ENCODE measurements at places on chromosomes 4 and X.

DNA sequence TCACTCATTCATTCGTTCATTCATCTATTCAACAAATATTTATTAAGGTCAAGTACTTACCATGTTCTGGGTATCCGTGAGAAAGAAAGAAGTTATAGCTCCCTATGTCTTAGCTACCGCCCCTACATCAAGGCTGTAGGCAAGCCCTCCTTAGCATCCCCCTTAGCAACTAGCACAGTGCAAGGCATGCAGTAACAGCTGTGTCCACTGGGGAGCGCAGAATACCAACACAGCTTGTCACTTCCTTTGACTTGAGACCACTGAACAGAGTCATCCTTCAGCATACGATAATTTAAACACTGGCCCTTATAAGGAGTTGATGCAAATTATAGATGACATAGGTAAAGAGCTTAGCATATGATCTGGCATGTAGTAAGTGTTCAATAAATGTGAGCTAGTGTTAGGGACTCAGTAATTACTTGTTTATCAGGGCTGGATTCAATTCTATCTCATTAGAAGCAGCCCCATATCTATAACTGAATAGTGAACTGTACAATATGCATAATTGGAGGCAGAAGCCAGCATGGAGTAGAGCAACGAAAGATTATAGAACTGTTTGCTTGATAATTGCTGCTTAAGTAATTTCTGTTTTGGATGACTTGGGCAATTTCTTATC lies 8.7 kb downstream of the KIAA1210 start:
- peak; percentile 4 for DNase-seq

- DNase-seq, result no peak
Measured at GRCh38 chrX:18701621-18702361, 5.7 kb upstream of the PPEF1 start.

- peak; percentile 51 for DNase-seq
Measured at GRCh38 chr4:184792950-184793555, 32.7 kb downstream of the ACSL1 start.

DNA sequence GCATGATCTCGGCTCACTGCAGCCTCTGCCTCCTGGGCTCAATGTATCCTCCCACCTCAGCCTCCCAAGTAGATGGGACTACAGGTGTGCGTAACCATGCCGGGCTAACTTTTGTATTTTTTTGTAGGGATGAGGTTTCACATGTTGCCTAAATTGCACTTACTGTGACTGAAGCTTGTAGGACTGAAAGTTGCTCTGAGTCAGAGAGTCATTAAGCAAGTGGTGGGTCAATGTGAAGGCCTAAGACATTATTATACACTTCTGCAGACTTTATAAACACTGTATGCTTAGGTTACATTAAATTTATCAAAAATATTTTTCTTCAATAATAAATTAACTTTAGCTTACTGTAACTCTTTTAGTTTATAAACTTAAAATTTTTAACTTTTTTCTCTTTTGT lies 170.2 kb downstream of the FAT4 start:
- no peak for DNase-seq

DNA sequence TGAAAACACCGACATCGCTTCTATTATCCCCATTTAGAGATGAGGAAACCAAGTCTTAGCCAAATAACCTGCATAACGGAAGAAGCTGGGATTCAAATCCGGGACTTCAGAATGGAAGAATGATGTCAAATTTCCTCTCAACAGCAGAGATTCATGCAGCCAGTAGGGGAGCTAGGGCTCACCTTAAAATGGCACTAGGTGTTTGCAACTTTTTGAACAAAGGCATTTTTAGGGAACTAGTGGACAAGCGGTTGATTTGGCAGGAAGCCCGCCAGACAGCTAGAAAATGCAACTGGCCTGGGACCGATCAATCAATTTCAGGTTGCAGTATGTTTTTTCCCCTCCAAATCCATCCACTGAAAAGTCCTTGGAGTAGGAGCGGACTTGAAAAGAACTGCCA lies 224.2 kb downstream of the PTTG2 start:
- no peak for DNase-seq

GRCh38 chr4:24913119-24913485 lies 260 bp upstream of the CCDC149 start:
- DNase-seq, result no peak

- DNase-seq, result no peak
Measured at GRCh38 chr4:3442959-3443749, 1.4 kb downstream of the HGFAC start.

GRCh38 chrX:119726900-119727555 lies 31.4 kb upstream of the SOWAHD start:
- no peak for DNase-seq

DNA sequence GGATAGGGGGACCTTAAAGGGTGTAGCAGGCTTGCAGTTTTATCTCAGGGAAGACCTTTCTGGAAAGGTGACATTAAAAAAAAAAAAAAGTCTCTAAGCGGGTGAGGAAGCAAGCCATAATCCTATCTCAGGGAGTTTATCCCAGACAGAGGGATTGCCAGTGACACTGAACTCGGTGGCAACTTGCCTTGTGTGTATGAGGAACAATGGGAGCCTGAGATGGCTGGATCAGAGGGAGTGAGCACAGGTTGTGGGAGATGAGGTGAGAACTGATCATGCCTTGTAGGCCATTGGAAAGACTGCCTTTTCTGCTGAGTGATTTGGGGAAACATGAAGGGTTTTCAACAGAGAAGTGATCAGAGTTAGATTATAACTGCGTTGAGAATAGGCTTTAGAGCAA lies 31.1 kb downstream of the DTHD1 start:
- DNase-seq, result no peak

GRCh38 chrX:106608016-106608415 lies 3.8 kb upstream of the RADX start:
- DNase-seq, result no peak

- DNase-seq, result no peak
Measured at GRCh38 chr4:177505171-177505615, 63.0 kb upstream of the AGA start.

GRCh38 chrX:40573763-40574162 lies 7.0 kb upstream of the ATP6AP2 start:
- DNase-seq, result no peak

DNA sequence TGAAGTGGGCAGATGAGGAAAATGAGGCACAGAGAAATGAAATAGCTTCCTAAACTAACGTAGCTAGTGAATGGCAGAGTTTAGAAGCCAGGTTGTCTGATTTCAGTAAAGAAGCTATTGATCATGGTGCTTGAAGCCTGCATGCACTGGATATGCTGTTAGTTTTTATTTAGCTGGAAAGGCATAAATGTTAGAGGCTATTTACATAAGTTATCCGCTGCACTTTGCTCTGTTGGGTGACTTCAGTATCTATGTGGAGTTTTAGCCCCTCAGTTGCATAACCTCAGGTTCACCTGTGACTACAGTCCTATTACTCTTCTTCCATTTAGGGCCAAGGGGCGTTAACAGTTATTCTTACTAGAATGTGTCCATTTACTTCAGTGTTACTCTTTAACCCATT lies 522.4 kb upstream of the RPS6KA3 start:
- no peak for DNase-seq

- no peak for DNase-seq
Measured at GRCh38 chrX:38318606-38319005, 8.7 kb downstream of the RPGR start.

GRCh38 chrX:136961594-136962135 lies 72.1 kb downstream of the GPR101 start:
- no peak for DNase-seq

- no peak for DNase-seq
Measured at GRCh38 chrX:74295101-74295500, 8.9 kb upstream of the ZCCHC13 start.

GRCh38 chr4:86034616-86035015 lies 325.2 kb downstream of the MAPK10 start:
- DNase-seq, result no peak

DNA sequence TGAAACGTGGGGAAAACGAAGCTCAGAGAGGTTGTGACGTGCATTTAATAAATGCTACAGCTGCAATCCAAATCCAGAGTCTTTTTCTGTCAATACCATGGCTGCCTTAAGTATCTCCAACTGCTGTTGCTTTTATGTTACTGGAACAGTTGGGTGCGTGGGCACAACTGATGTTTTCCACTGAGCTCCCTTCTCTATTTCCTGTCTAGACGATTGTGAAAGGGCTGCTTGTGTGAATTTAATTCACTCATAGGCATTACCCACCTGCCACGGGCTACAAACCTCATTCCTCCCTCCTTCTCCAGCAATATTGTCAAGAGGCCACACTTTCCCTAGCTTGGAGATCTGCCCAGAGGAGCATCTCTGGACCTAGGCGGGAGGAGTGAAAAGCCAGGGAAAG lies 526.0 kb downstream of the MID1IP1 start:
- DNase-seq, result no peak

GRCh38 chr4:147076179-147076578 lies 130.5 kb upstream of the TTC29 start:
- DNase-seq, result no peak

GRCh38 chr4:88091378-88091777 lies 67.1 kb downstream of the ABCG2 start:
- no peak for DNase-seq

DNA sequence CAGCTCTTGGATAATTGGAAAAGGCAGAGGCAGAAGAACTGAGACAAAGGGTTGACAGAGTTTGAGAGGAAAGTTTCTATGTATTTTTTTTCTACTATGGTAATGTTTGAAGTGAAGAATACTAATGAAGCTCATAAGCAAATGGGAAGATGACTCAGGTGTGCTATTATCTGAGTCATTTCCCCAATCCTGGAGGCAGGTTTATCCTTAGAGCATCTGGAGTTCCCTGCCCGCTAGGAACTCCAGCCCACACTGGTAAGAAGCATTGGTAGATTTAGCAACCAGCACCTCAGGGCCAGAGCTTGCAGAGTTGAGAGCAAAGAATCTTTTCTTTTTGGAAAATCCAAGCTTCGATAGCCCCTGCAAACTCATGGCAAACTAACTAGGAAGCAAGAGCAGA lies 55.2 kb downstream of the DOCK11 start:
- no peak for DNase-seq

GRCh38 chrX:150573702-150574101 lies 5.3 kb downstream of the MTM1 start:
- no peak for DNase-seq

- DNase-seq, result no peak
Measured at GRCh38 chr4:11495291-11495690, 66.6 kb upstream of the HS3ST1 start.

- DNase-seq, result peak; percentile 3
Measured at GRCh38 chr4:37892641-37893040, 1.8 kb downstream of the TBC1D1 start.

DNA sequence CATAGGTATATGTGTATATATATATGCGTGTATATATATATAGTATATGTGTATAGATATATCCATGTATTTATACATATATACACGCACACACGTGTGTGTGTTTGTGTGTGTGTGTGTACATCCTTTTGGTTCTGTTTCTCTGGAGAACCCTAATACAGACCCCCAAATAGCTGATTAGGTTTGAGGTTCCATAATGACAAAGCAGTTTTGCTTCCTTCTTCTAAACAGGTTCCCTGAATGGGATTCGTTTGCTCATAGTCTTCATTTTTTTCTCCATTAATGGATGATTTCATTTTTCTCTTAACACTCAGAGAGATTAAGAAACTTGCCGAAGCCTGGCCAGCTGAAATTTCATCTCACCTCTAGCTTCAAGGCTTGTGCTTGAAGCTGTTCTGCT lies 234.0 kb upstream of the BCOR start:
- DNase-seq, result no peak

GRCh38 chr4:110878413-110878812 lies 255.5 kb upstream of the PITX2 start:
- DNase-seq, result no peak

DNA sequence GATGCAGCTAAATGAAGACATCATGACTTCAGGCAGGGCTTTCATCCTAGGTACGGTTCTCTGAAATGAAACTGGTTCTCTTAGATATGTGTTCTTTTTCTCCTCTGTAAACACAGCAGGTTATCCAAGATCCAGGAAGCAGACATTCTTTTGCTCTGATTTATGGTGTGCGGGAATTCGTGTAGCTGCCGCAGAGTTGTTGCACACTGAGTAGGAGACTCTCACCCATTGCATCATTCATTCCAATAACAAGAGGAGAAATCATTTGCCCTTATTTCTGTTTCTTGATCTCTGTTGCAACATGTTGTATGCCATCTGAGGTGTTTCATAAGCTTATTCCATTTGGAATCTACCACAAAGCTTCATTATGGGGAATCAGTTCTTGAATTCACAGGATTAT lies 133.6 kb upstream of the VCX2 start:
- no peak for DNase-seq

Measured in stimulated activated CD8-positive, alpha-beta memory T cell treated with anti-CD3 and anti-CD28 coated beads, Interleukin-15, amount 100 ng/mL, for 4 hours (primary cell).